ENCODE measurements at places on chromosomes 7 and 10. TPM values are rescaled to one million over a fixed set of nuclear protein-coding genes. Genes with fewer than 3 reads are reported as not detected.
A peak's percentile ranks its signal among the peaks of the same experiment; 100 is the strongest.

KAT6B gene
- 15.4 TPM for total RNA-seq

FKBP6 gene
- total RNA-seq: not detected

TSPAN33 gene
- total RNA-seq: 9.4 TPM

CAMK2B gene
- 1.6 TPM for total RNA-seq

TRPV5 gene
- total RNA-seq: not detected

PAX4 gene
- total RNA-seq: not detected

OPALIN gene
- not detected for total RNA-seq

GRK5 gene
- total RNA-seq: 14.0 TPM

SYT15 gene
- 0.46 TPM for total RNA-seq

TCAF2 gene
- 21.9 TPM for total RNA-seq

MBLAC1 gene
- 4.8 TPM for total RNA-seq

AGAP5 gene
- total RNA-seq: 5.6 TPM

DNA sequence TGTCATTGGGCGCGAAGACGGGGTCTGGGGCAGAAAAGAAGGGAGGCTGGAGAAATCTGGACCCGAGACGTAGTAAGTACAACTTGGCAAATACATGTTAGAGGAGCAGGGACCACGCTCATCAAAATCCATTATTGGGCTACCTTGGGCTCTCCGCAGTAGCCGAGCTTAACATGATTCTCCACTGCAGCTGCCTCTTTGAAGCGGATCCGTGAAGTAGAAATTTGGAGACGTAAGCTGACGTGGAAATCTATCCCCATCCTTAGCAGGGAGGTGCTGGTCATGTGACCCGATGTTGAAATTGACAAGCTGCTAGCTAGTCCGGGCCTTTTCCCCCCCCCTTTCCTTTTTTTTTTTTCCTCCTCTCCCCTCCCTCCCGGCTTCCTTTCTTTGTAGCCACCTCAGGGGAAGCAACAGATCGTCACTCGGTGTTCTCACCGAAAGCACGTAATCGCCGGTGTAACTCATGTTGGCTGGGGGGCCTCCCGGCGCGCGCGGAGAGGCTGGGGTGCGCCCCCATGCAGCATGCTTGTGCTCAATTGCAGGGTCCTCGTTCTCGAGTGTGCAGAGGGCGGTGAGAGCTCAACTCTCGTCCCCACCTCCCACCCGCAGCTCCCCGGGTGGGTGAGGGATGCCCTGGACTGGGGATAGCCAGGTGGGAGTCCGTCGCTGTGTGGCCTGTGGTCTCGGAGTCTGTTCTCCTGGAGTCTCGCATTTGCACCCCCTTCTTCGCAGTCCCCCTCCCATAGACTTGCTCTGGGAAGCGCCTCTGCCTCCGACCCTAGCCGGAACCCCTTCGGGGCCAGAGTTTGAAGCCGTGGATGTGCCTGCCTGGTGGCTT is at the start of gene HOXA11:
TSS of gene HOXA11 (minus strand) at position 220 of the 841 bp plus-strand sequence. CDS start at position 132, 88 bp downstream.
- DNase-seq: no peak

GRCh38 chr10:128463991-128464760 is 338.0 kb upstream of the MKI67 start:
- DNase-seq: no peak

- no peak for DNase-seq
These were observed 2.3 kb upstream of the FHIP2A start for GRCh38 chr10:114819322-114819721.

GRCh38 chr10:104767745-104768144 is 126.7 kb downstream of the SORCS3 start:
- DNase-seq: no peak

DNA sequence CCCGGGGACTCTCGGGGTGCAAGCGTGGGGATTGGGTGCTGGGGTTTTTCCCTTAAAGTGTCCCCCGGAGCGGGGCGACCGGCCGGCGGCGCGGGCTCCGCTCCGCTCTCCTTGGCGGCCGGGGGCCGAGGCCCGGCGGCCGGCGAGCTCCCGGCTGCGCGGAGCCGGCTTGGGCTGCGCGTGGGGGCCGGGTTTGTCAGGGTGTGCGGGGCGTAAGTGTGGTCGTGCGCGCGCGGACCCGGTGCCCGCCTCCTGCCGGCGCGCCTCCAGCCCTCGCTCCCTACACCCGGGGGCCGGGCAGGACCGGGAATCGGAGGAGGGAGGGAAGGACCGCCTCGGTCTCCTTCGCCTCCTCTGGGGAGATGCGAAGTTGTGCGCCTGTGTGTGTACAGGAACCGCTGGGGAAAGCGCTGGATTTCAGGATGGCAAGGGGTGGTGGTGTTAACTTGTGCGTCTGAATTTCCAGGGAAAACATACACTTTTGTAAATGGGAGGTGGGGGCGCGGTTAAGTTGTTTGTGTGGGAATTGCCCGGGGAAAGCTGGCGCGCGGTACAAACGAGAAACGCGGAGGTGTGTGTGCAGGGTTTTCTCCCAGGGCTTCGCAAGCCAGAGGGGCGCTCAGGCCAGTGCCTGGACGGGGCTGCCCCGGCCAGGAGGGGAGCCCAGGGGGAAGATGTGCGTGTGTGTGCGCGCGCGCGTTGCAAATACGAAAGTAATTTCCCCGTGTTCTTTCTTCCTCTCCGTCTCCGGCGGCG is 737 bp downstream of the ZMIZ1 start:
- peak; percentile 42 for DNase-seq

- DNase-seq: no peak
These were observed 302.2 kb upstream of the PODXL start for GRCh38 chr7:131858611-131859010.

DNA sequence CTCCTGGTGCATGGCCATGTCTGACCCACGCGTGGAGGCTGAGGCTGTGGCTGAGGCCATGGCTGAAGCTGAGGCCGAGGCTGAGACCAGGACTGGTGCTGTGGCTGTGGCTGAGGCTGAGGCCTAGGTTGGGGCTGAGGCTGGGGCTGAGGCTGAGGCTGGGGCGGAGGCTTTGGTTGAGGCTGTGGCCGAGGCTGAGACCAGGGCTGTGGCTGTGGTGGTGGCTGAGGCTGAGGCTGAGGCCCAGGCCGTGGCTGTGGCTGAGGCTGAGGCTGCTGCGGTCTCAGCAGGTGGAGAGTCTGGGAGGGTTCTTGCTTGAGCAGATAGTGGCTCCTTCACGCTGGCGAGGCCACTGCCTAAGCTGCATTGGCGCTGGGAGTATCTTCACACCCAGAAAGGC is 76.4 kb downstream of the WDR37 start:
- DNase-seq: no peak

DNA sequence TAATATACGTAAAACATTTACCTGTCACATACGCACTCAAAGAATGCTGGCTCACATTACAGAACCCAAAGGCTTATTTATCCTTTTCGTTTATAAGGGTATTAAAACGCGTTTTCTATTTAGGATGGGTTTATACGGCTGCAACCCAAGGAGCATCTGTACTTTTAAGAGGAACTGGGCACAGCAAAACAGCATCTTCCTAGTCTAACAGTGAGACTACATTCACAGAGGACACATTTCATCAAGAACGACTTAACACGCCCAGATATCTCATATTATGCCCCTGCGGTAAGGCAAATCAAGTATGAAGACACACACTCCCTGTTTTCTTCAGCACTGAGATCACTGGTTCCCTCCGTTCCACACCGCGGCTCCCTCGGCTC is 533 bp upstream of the DMTF1 start:
- no peak for DNase-seq

GRCh38 chr10:133381036-133381435 is 2.0 kb downstream of the PAOX start:
- DNase-seq: no peak

GRCh38 chr7:42625421-42625820 is 286.4 kb downstream of the C7orf25 start:
- DNase-seq: no peak

DNA sequence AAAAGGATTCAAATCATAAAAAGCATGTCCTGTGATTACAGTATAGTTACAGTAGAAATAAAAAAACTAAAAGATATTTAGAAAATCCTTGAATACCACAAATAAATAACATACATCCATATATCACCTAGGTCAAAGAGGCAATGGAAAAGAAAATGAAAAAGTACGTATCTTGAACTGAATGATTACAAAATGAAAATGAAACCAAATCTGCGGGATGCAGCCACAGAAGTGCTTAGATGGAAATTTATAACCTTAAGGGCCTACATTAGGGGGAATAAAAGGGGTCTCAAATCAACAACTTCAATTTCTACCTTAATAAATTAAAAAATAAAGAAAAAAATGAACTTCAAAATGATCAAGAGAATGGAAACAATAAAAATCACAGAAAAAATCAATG is 879.0 kb upstream of the CELF2 start:
- DNase-seq: no peak

DNA sequence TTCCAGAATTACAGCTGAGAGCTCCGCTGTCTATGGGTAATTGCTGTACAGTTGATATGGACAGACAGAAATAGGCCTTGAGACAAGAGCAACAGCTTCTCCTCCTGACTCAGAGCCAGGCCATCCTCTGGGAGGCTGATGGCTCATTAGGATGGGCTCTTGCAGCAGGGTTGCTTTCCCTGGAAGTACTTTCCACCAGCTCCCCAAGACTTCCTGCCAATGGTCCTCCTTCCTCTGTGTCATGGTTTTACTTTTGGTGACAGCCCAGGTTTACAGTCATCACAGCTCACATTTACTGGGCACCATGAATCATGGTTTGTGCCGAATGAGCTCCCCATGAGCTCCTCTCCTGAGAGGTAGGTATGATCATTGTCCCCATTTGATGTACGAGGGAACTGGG is 131.8 kb downstream of the HECW1 start:
- DNase-seq: no peak

DNA sequence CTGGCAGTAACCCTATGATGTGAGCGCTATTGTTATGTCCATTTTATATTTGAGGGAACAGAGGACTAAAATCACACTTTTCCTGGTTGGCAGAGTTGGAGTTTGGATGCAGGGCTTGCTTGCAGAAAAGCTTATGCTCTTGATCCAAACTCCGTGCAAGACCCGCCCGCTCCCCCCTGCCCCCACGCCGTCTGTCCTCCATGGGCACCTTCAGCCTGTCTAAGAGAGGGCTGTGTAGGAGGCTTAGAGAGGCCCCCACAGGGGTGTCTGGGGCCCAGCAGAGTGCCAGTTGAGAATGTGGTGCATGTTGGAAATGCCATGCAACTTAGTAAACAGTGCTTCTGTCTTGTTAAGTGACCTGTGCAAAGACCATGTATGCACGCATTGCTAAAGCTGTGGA is 170.5 kb upstream of the NPY start:
- no peak for DNase-seq

- DNase-seq: no peak
These were observed 40.4 kb upstream of the AGMO start for GRCh38 chr7:15602236-15602635.

DNA sequence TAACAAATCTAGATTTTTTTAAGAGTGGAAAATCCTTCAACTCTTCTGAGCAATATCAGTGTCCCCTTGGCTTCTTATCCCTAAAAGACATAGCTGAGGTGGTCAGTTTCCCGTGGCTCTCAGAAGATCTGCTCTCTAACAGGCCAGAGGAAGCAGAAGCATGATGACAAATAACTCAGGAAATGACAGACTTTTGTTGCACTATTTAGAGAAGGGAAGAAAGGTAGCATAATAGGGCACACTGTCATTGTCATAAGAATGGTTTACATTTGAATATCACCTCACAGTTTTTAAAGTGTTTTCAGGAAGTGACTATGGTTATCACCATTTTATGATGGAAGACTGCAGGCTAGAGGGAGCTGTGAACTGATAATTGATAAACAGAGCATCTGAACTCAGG is 33.6 kb upstream of the RAPGEF5 start:
- DNase-seq: no peak

GRCh38 chr7:133820584-133820983 is 306.6 kb upstream of the LRGUK start:
- no peak for DNase-seq

- DNase-seq: no peak
These were observed 222.5 kb downstream of the ARHGAP21 start for GRCh38 chr10:24501056-24501711.

GRCh38 chr7:65953001-65953720 is 28.9 kb downstream of the GUSB start:
- no peak for DNase-seq

DNA sequence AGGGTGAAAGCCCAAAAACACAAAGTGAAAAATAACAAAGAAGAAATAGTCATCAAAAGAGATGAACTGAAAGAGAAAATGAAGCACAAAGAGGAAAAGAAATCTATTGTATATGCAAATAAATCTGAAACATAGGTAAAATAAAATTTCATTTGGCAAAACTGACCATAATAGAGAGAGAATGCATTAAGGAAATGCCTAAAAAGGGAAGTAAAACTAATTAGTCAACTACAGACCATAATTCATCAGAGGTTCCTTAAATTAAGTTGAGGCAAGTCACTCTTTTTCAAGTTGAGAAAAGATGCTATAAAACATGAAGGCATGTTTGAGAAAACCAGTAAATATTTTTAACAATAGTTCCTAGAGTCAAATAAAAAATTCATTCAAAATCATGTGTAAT is 233.3 kb downstream of the LRRN3 start:
- DNase-seq: no peak

DNA sequence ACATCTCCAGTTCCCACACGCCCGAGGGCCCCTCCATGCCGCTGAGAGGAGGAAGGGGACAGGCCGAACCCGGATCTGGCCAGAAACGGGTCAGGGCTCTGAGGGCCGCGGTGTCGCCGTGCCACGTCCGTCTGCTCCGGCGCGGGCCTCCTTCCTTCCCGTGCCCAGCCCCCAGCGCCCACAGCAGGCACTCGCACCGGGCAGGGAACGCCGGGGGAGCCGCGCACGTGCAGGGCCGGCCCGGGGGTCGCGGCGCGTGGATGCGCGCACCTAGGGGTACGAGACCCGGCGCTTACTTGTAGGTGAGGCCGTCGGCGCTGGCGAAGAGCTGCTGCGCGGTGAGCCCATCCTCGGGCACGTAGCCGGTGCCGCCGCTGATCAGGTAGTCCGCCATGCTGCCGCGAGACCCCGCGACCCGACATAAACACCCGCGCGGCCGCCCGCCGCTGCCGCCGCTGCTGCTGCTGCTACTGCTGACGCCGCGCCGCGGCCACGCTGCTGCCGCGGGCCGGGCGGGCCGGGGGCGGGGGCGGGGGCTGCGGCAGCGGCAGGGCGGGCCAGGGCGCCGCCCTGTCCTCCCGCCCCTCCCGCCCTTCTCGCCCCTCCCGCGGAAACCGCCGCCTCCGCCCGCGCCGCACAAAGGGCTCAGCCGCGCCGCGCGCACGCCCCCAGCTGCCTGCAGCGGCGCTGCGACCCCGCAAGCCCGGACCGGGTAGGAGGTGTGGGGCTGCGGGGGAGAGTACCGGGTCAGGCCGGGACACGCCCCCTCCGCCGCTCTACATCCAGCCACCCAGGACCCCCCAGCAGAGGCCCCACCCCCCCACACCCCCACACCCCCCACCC is 4.1 kb downstream of the IMPDH1 start:
- DNase-seq: peak; percentile 63

- no peak for DNase-seq
These were observed 2.4 kb downstream of the HOXA3 start for GRCh38 chr7:27149842-27150567.

GRCh38 chr10:60182691-60183090 is 207.0 kb downstream of the ANK3 start:
- no peak for DNase-seq

DNA sequence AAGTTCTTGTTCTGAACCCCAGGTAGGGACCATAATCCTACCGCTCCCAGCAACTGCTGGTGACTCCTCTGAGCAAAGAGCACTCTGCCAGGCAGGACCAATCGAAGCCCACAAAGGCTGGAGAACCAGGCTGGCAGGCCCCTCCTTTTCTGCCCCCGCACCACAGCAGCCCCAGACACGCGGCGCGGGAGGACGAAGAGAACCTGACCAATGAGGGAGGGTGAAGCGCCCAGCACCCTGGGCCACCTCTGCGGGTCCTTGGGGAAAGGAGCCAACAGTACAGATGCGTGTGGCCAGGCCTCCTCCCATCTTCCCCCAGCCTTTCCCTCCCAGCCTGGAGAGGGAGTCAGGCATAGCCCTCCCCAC is 25.9 kb downstream of the CTBP2 start:
- DNase-seq: no peak
